Stimulated activated CD8-positive, alpha-beta memory T cell treated with anti-CD3 and anti-CD28 coated beads, Interleukin-12 subunit alpha, Interleukin-12 subunit beta, amount 100 ng/mL, for 1 hour (primary cell): ENCODE measurements at places on chromosomes 11 and 22.

- no peak for DNase-seq
Observed at GRCh38 chr11:20162824-20163782, 2.8 kb upstream of the DBX1 start.

GRCh38 chr11:60914633-60915247 is 782 bp downstream of the TMEM109 start:
- no peak for DNase-seq

DNA sequence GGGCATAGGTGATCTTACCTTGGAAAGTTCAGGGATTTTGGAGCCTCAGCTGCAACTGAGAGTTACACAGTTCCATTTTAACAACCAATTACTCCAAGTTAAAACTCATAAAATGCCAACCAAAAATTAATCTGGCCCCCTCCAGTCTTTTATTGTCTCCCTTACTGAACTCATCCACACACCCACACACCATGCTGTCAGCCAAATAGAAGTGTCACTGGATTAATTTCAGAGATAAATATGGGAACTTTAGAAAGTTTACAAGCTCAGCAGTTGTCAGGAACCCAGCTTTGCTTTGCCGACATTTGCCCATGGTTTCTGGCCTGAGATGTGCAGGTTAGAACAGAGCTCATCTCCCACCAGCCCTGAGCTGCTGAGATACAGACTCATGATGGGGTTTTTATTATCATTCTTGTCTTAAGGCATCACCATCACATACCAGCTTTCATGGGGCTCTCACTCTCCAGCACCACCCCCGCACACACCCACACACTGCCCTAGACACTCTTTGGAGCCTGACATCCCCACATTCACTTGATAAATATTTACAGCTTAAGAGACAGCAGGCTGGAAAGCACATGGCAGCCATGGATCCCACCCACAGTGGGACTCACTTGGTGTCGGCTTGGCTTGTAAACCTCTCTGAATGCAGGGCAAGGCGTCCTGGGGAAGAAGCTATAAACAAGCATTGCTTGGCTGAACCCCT is 23.7 kb upstream of the CTR9 start:
- no peak for DNase-seq

DNA sequence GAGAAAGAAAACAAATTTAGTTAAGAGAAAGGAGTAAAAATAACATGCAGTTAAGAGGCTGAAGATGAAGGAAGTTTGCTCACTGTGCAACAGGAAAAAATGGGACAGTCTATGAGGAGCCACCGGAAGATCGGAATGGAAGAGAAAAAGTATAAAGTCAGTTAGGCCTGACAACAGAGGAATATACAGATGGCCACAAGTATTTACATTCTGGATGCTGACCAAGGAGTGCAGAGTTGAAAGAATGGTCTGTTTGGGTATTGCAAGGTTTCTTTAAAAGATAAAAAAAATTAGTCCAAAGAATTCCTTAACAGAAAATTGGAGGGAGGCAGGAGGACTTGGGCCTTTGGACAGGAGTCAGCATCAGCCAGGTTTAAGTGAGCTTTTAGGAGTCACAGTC is 37.5 kb downstream of the RBFOX2 start:
- no peak for DNase-seq

- no peak for DNase-seq
Observed at GRCh38 chr11:21895686-21896085, 297.2 kb upstream of the ANO5 start.

DNA sequence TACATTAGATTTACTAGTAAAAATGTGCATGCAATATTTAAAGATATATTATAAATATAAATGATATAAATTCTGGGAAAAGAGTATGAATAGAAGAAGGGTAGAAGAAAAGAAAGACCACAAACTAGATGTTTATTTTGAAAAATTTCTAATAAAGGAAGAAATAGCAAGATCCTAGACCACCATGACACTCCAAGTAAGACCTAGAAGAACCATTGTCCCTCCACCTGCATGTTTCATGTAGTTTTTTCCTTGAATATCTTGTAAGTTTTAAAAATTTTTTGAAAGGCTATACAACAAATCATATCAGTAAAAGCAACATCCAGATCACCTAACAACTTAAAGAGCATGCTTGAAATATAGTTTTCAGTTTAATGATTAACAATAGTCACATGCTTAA is 46.8 kb downstream of the ARHGAP32 start:
- DNase-seq: no peak

GRCh38 chr11:112627588-112628045 is 333.6 kb upstream of the NCAM1 start:
- DNase-seq: no peak

DNA sequence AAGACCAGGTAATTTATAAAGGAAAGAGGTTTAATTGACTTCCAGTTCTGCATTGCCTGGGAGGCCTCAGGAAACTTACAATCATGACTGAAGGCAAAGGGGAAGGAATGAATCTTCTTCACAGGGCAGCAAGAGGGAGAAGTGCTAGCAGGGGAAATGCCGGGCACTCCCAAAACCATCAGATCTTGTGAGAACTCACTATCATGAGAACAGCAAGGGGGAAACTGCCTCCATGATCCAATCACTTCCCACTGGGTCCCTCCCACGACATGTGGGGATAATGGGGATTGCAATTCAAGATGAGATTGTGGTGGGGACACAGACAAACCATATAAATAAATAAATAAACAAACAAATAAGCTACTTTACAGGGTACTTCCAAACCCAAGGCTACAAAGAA is 28.8 kb upstream of the EXPH5 start:
- DNase-seq: no peak

- no peak for DNase-seq
Observed at GRCh38 chr11:9720290-9720630, 56.4 kb downstream of the SWAP70 start.

GRCh38 chr11:119856681-119857485 is 127.9 kb upstream of the NECTIN1 start:
- DNase-seq: no peak

DNA sequence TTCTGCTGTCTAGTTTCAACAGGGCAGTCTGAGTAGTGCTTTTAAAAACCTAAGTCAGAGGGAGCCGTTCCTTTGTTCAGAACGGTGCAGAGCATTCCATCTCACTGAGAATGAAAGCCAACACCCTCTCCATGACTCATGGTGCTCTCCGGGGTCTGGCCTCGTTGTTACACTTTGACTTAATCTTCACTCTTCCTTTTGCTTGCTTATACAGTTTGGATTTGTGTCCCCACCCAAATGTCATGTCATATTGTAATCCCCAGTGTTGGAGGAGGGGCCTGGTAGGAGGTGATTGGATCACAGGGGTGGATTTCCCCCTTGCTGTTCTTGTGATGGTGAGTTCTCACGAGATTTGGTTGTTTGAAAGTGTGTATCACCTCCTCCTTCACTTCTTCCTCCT is 292.2 kb downstream of the ST3GAL4 start:
- DNase-seq: no peak

DNA sequence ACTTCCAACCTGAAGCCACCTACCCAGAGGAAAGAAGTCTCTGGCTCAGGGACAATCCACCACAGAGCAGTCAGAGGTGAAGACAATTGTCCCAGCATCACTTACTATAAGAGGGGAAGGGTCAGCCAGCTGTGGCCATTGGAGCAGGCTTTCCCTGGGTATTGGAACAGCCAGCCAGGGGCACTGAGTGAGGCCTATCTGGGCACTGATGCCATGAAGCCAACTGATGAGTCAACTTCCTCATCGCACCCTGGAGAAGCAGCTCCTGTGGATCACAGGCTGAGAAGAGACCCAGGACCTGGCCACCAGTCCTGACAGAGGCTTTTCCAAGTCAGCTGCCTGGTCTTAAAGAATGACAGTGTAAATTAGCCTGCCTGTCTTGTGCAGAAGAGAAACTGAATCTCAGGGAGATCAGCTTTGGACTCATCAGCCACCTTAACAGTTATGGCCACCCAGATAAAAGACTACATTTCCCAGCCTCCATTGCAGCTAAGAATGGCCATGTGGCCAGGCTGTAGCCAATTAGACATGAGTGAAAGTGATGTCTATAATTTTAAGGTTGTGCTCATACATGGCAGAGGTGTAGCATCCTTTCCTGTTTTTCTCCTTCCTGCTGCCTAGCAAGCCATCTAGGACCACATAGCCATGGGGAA is 19.0 kb downstream of the CHST1 start:
- DNase-seq: no peak

- DNase-seq: no peak
Observed at GRCh38 chr11:28632338-28632737, 524.1 kb downstream of the METTL15 start.

DNA sequence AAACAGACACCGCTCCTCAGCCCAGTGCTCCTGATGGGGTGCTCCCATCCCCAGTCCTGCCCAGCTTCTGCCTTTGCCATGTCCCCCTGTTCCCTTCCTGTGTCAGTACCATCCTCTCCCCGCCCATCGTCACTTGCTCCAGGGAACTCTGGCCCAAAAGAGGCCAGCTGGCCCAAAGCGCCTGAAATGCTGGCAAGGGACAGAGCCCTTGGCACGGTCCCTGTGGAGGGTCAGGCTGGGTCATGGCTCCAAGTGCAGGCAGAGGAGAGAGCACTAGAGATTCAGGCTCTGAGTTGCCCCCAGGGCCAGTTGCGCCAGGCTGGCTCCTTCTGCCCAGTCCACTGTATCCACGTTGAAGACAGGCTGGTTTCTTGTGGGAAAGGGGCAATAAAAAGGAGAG is 8.4 kb upstream of the HDHD5 start:
- DNase-seq: no peak

DNA sequence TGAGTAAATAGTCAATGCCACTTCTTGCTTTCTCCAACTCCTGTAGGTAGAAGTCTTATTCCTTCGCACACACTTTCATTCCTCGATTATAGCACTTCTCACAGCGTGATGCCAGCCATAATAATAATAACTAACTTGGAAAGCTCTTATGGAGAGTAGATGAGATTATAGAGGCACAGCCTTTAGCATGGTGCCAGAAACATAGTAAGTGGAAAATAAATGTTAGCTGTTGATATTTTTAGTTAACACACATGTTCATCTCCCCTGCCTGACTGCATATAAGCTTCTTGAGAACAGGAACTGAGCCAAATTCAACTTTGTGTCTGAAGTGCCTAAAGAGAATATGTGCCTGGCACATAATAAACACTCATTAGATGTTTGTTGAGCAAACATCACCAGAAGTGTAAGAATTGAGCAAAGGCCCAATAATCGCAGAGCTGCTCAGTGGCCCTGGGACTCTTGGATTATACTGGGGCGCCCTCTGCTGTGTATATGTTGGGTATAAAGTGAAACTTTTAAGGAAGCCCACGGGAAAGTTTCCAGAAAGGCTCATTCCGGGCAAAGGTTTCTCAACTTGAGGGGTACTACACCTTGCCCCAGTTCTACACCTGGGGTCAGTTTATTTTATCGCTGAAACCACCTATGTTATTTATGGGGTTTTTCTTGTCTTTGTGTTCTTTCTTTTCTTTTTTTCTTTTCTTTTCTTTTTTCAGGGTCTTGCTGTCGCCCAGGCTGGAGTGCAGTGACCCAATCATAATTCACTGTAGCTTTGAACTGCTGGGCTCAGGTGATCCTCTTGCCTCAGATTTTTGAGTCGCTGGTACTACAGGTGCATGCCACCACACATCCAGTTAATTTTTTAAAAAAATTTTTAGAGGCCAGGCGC is 22.3 kb downstream of the SLN start:
- DNase-seq: peak; percentile 25

DNA sequence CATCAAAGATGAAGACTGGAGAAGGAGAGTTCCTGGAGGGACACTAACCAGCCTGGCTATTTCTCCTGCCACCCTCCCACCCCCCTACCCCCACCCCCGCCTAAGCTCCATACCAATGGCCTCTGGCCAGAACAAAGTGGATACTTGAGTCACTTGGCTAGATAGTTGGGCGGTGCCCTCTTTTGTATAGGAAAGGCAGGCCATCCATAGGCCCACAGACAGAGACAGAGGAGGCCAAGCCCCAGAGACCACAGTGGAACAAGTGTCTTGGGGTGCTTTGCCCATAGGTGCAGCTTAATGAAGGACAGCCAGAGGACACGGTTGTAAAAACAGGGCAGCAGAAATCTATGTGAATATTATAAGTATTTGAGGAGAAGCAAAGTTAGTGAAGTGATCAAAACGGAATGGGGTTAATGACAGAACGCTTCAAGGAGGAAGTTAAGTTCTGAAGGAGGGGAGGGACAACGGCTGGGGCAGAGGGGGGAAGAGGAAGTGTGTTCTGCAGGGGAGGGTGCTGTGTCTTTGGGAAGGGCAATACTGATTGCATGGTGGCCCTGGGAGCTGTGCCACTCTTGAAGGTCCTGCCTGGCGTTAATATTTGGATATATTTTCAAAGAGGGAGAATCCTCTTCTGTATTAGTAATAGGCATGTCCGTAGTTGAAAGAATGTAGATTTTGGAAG is 32.7 kb downstream of the FLI1 start:
- DNase-seq: no peak

DNA sequence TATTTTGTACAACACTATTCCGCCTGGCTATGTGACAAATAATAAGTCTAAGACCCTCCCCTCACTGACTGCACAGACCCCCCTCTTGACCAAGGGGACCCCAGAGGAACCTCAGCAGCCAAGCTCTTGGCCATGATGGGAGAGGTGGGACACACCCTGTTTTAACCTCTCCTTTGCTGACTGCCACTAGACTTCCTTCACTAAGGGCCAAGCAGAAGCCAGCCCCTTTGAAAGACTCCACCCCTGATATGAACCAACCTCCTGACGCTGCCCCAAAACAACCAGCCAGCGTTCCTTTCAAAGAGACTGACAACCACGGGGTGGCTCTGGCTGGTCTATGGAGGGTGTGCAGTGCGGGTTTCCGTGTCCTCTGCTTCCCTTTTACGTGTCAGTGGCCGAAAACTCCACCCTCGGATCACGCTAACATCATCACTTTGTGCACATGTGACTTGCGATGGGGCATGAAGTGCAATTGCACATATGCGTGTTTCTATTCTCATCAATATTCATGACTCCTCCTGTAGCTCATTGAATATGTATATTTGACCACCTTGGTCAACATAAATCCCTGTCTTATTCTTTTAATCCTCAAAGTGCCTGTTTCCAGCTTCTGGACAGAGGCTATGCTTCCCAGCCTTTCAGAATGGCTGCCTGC is 643.9 kb downstream of the TBC1D22A start:
- DNase-seq: no peak

- DNase-seq: no peak
Observed at GRCh38 chr11:87892291-87892690, 283.0 kb downstream of the RAB38 start.

GRCh38 chr11:2166091-2166851 is 5.3 kb upstream of the INS start:
- DNase-seq: peak; percentile 14
